Small intestine (tissue), 16 donors: ENCODE measurements at places on chromosomes 3 and 15. TPM values are rescaled to one million over a fixed set of nuclear protein-coding genes. Genes with fewer than 3 reads are reported as not detected.

The TF gene
- polyA plus RNA-seq, result not detected

The SLC6A1 gene
- polyA plus RNA-seq, result 0.72 TPM

The CSTA gene
- 6.8 TPM for polyA plus RNA-seq

The GP5 gene
- polyA plus RNA-seq, result not detected

The PARP3 gene
- 32.8 TPM for polyA plus RNA-seq

The SEMA5B gene
- 1.9 TPM for polyA plus RNA-seq

The CRABP1 gene
- 16.0 TPM for polyA plus RNA-seq

The NANOGP8 gene
- polyA plus RNA-seq, result not detected

The TUSC7 gene
- polyA plus RNA-seq, result not detected

The ATOSA gene
- polyA plus RNA-seq, result 29.5 TPM

The DHX36 gene
- 26.5 TPM for polyA plus RNA-seq

The CLDN11 gene
- 0.54 TPM for polyA plus RNA-seq

The DUOXA2 gene
- polyA plus RNA-seq, result not detected

DNA sequence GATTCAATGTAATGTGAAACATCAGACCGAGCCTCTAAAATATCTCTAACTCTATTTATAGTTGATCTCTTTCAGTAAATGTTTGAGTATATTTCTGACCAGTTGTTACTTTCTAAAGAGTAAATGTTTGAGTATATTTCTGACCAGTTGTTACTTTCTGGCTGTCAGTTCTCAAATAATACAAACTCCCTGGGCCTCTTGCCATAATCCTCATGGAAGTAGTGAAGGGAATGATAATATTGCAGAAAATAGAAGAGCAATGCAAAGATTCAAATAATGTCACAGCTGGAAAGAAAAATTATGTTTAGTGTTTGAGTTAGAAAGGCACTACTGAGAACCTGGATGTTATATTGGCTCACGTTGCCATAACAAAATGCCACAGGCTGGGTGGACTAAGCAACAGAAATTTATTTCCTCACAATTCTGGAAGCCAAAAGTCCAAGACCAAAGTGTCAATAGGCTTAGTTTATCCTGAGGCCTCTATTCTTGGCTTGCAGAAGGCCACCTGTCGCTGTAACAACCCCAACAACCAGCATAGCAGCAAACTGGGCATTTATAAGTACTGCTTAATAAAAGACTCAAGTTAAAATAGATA is 470.6 kb upstream of the BCHE start:
- DNase-seq, result no peak

- no peak for DNase-seq
Measured at GRCh38 chr3:54843352-54843751, 84.5 kb downstream of the LRTM1 start.

GRCh38 chr3:107198581-107199181 is 178.6 kb upstream of the CCDC54 start:
- no peak for DNase-seq

DNA sequence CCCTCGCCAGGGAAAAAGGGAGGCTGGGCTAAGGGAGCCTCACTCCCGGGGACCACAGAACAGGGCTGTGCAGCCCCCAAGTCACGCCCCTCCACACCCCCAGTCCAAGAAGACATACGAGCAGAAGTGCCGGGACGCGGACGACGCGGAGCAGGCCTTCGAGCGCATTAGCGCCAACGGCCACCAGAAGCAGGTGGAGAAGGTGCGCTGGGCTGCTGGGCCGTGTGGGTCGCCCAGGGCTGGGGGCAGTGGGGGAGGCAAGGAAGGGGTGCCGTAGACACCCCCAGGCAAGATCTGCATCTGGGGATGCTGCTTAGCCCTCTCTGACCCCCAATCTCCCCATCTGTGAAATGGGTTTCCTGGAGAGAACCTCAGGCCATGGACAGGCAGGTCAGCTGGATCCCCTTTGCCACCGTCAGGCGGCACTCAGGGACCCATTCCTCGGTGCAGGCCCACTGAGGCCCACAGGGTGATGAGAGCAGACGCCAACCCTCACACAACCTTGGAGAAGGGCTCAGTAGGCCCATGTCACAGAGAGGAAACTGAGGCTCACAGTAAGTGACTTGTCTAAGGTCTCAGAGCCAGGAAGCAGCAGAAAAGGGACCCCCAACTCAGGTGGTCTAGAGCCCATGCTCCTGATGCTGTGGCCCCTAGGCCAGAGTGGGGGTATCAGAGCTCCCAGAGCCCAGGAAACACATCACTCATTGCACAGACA is 33.7 kb downstream of the PSTPIP1 start:
- DNase-seq, result no peak

GRCh38 chr3:113802795-113803455 is 35.7 kb upstream of the GRAMD1C start:
- DNase-seq, result no peak

- no peak for DNase-seq
Measured at GRCh38 chr15:74983725-74984231, 11.6 kb upstream of the SCAMP5 start.

DNA sequence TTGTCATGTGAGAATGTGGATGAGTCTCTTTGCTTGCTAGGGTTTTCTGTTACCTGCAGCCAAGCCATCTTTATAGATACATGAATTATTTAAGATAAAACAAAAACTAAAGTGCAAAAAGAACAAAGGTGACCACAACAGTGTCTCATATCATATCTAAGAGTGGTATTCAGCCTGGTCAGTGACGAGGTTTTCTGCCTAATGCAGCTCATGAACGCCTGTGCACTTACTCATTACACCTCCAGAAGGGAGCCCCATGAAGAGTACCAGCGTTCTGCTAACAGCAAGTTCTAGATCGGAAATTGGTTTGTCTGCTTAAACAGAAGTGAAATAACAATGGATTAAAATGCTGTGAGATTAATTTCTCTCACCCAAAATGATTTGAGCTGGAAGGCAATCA is 19.2 kb downstream of the PXYLP1 start:
- DNase-seq, result no peak

GRCh38 chr3:53673722-53674350 is 172.4 kb downstream of the CHDH start:
- no peak for DNase-seq

DNA sequence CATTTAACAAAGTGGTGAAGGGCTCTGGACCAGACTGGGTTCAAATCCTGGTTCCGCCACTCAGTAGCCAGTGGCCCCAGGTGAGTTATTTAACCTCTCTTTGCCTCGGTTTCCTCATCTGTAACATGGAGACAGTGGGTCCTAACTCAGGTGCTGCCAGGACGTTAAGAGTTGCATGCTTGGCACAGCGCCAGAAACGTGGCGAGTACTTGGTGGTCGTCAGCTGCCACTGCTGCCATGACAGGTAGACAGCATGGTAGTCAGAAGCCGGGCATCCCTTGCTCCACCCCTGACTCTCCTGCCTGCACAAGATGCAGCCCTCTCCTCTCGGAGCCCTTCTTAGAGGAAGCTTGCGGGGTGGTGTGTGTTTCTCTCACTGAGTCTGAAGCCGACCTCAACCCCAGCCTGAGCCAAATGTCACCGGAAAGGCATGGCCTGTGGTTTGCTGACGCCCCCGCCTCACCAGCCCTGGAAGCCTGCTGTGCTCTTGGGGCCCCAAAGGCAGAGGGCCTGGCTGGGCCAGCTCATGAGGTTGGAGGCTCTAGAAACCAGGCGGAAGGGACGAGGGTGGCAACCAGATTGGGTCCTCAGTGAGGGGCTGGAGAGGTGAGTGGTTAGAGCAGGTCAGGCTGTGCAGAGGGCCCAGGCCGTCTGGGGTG is 160.8 kb upstream of the TLE3 start:
- peak; percentile 42 for DNase-seq

GRCh38 chr3:5769825-5770224 is 582.3 kb downstream of the EDEM1 start:
- DNase-seq, result no peak

DNA sequence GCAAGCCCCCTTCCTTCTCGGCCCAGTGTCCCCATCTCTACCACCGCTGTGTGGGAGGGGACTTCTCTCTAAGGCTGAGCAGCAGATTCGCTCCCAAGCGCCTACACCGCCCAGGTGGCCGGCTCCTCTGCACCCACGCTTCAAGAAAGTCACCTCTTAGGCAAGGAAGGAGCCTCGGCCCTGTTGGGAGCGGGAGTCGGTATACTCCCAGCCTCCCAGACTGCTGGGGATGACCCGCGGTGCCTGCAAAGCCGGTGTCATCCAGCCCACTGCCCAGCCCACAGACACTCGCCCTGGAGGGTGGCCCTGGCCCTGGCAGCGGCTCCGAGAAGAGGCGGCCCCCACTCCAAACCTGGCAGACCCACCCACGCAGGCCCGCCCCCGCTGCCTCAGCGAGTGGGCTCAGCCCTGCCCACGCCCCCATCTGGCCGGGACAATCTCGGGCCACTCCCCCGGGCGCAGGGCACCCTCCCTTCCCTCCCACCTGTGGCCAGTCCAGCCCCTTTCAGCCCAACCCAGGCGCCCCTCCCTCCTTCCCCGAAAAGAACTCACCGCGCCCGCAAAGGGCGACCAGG is 396 bp downstream of the CHRNB4 start:
- peak; percentile 6 for DNase-seq

GRCh38 chr3:46904303-46905212 is 27.0 kb downstream of the PTH1R start:
- no peak for DNase-seq

DNA sequence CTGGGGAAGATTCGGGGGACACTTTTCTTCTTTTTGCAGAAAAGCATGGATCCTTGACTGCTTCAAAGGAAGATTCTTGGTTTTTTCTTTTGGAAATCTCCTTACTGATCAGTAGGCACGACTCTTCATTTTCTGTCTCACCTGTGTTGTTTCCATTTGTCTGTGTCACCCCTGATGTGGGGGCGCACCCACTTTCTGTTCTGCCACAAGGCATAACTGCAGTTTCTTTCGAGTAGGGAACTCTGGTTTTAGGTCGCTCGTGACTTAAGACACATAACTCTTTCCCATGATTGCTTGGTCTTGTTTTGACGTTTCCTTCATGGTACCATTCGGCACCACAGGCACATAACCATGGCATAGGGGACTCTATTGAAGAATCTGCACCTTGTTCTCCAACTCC is 31.3 kb downstream of the RNF168 start:
- no peak for DNase-seq

- DNase-seq, result no peak
Measured at GRCh38 chr3:66854601-66855151, 143.4 kb upstream of the KBTBD8 start.

GRCh38 chr15:58355382-58355971 is 76.3 kb upstream of the LIPC start:
- no peak for DNase-seq

GRCh38 chr15:34360298-34360697 is 6.7 kb downstream of the LPCAT4 start:
- DNase-seq, result peak; percentile 38

- DNase-seq, result no peak
Measured at GRCh38 chr3:15977598-15978232, 179.9 kb upstream of the ANKRD28 start.

GRCh38 chr15:78933823-78934654 is 10.8 kb downstream of the CTSH start:
- peak; percentile 46 for DNase-seq

- no peak for DNase-seq
Measured at GRCh38 chr3:79765911-79766310, 1.9 kb downstream of the ROBO1 start.

GRCh38 chr3:155001289-155002010 is 78.7 kb upstream of the MME start:
- no peak for DNase-seq

DNA sequence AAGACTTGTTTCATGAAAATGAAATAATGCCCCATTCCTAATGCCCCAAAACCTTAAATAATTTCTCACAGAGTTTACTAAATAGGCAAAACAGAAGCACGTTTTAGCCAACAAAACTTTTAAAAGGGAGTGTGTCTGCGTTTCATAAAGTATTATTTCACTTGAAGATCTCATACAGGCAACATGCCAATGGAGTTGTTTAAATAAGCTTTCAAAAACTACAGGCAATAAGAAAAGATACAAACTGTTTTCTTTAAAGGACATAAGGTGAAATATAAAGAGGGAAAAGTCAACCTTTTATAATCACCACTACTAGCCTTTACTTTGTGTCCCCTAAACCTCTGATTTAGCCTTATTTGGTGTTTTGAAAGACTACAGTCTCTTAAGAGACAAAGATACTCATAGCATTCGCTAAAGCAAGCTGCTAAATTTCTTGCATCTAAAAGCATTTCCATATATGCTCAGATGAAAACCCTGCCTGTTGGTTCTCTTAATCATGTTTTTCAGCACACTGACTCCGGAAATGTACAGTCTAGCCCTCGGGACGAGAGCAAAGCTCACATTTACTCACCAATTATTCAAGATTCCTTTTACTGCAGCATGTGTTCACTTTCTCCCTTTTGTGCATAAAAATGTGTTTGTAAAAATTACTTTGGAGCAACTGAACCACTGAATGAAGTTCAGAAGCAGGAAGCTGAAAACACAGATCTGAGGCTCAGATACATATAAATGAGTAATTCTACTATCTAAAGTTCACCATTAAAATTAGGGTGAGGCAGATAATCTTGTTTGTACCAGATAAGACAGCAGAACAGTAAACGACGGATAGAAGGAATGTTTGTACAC is 119.0 kb downstream of the GOLIM4 start:
- peak; percentile 70 for DNase-seq

DNA sequence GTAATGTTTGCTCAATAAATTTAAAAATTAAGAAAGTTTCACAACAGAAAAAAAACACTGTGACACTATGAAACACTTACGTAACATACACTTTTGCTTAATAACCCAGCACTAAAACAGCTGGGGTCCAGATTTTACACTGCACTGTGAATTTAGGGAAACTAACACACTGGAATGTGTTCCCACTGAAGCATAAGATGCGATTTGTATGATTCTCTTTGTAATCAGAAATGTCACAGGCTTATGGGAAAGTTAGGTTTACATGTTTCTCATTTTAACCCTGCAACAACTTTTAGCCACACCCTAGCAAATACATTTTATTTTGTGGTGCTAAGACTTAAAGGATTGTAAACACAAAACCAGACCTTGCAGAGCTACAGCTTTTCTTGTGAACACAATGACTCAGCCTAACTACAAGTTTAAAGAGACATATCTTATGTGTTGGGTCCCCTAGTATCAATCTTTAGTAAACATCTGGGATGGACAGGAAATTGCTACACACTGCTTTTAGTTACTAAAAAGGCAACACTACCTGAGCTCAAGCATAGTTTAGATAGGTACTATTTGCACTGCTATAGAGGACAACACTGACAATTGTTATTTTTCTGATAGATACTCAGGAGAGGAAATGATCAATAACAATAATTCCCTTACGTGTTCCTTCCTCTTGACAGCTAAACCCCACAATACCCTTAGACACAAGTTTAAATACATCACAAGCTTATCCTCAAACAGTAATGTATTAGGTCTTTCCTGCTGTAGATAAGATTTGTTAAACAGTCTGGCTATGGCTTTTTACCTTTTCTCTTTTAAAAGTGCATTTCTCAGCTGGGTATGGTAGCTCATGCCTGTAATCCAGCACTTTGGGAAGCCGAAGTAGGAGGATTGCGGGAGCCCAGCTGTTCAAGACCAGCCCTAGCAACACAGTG is 3.8 kb downstream of the PLD1 start:
- peak; percentile 32 for DNase-seq

DNA sequence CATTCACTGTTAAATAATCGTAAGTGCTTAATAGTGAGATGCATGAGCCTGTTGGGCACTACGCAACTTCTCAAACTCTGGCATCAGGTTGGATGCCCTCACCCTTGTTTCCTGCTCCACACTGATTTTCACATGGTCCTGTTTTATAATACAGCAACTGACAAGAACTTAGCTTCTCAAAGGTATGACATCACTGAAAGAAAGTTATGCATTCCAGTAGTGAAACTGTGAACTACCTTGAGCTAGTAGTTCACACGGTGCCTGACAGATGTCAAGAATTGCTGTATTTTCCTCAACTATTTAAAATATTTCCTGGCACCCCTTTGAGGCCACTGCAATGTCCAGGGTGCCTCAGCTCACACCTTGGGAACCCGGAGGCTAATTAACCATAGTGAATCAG is 327.5 kb downstream of the RORA start:
- DNase-seq, result no peak
